ENCODE measurements at places on chromosomes 2 and 18.

- no peak for DNase-seq
Observed at GRCh38 chr2:237862528-237862895, 3.1 kb downstream of the RAMP1 start.

DNA sequence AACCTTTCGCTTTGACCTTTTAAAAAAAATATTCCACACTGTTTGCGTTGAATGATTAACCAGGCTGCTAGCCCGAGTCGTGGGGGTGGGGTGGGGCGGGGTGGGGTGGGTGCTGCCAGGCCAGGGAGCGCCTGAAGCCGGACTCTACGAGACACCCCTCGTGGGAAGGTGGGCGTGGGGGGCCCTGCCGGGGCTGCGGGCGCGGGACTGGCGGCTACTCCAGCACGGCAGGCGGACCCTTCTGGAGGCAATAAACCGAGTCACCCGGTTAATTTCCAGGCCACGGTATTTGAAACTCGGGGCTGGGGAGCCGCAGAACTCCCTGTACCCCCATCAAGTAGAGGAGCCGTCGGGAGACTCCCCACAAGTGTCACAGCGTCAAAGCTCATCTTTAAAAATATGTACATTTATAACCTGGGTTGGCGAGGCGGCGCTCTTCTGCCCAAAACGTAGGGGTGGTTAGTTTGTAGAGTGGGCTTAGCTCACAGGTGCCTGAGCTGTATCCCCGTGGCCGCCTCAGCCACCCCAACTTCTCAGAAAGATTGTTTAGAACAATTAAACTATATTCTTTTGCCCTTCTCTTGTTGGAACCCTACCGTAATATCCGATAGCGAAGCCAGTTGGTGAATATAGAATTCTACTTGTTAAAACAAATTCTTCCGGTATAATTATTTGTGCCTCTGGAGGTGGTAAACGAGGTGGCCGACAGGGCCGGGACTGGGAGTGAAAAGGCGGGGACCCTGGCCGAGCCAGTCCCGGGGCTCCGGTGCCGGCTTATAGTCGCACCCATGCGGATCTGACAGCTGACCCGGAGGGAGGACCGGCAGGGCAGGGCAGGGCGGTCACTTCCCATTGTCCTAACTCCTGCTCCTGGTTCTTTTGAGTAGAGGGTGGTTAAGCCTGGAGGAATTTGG is 1.4 kb downstream of the B3GNT2 start:
- DNase-seq = peak; percentile 12

- no peak for DNase-seq
Observed at GRCh38 chr2:197090742-197091367, 164.3 kb upstream of the PGAP1 start.

- no peak for DNase-seq
Observed at GRCh38 chr2:238493880-238494572, 67.3 kb downstream of the ASB1 start.

- DNase-seq = no peak
Observed at GRCh38 chr18:56199580-56200330, 438.6 kb downstream of the TXNL1 start.

GRCh38 chr2:64234785-64235184 is 90.6 kb upstream of the PELI1 start:
- no peak for DNase-seq

DNA sequence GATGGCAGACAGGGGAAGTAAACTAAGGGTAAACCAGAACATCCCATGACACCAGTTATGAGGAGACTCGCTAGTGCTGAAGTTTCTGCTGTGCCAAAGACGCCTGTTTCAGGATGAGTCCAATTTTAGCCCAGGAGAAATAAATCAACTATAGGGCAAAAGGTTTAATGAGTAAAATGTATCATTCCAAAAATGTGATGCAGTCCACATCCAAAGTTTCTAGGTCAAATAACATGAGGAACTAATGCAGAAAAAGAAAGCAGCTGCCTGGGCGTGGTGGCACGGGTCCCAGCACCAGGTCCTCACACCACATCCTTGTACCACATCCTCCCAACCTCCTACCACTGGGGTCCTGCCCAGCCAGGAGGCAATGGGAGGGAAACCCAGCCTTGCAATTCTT is 126.9 kb upstream of the CTAGE1 start:
- no peak for DNase-seq

DNA sequence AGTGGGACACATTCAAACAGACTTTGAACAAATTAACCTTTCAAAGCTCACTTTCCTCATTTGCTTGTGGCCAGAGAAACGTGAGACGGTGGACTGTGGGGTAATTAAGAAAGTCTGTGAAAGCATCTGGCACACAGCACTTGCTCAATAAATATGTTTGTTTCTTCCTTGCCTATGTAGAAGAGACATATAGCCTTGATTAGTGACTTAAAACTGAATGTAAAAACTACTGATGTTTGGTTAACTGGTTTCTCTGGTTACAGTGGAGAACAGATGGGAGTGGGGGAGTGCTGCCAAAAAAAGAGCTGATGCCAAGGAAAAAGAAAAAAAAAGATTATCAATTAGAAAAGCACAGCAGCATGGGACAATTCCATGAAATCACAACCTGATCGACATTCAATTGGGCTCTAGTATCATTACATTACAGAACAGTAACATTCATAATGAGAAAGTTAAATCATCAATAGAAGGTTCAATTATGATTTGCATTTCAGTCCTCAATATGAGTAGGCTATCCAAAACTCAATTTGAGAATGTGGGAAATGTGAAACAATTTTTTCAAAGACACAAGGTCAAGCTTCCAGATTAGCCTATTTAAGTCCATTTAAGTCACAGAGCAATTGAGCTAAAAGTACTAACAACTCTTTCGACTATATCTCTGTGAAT is 14.7 kb downstream of the CUL3 start:
- DNase-seq = no peak

DNA sequence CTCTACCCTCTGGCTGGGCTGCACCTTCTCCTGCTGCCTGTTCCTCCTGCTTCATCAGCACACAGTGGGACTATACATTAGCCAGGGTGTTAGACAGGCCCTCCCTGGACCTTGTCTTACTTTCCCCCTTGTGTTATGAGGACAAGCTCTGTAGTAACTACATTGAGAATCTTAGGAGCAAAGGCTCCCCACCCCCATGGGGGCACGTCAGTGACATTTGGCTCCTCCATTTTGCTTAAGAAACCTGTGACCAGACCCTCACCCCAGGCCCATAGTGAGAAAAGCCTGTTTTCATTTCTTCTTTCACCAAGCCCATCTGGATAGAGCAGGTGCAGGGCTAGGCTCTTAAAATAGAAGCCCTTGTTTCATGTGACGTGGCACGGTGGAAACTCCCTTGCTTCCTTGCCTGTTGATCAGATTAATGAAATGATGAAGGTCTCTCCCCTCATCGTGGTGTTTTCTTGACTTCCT is 146.7 kb downstream of the RPIA start:
- DNase-seq = no peak

GRCh38 chr2:70123051-70123828 is 36.0 kb downstream of the PCBP1 start:
- no peak for DNase-seq

DNA sequence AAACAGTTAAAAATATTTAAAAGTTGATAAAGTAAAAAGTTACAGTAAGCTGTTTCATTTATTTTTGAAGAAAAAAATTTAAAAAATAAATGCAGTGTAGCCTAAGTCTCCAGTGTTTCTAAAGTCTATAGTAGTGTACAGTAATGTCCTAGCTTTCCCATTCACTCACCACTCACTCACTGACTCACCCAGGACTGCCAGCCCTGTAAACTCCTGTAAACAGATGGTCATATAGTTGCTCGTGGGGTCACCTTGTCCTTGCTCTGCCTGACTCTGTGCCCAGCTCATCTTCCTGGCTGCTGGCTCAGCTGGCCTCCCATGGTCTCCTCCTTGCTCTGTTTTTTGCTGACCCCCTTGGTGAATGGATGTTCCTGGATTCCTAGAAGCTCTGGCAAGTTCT is 180.3 kb downstream of the VAPA start:
- peak; percentile 86 for DNase-seq

GRCh38 chr18:10804126-10804525 is 278.3 kb downstream of the NAPG start:
- no peak for DNase-seq

DNA sequence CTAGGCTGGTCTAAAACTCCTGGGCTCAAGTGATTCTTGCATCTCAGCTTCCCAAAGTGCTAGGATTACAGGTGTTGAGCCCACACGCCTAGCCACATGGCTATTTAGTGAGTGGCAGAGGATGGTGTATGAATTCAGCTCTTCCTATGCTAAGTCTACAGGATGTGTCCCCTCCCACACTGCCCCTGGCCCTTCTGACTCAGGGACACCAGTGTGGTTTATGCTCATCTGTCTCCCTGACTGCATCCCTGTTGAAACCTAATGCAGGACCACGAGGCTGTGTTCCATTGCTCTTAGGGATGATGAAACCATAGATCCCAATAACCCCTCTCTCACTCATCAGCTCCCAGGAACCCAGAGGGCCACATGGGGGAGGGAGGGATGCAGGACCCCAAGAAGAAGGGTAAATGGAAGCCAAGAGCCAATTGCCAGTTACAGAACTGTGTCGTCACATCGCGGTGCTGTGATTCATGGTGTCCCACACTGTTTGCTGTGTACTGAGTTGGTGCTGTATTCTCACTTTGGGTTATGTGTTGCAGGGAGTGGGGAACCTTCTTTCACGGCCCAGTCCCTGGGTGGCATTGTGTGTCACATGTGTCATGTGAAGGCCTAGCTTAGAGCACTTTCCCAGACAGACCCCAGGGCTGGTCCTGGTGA is 102.9 kb upstream of the HAAO start:
- no peak for DNase-seq

- DNase-seq = no peak
Observed at GRCh38 chr2:85770369-85770768, 16.6 kb downstream of the ATOH8 start.

DNA sequence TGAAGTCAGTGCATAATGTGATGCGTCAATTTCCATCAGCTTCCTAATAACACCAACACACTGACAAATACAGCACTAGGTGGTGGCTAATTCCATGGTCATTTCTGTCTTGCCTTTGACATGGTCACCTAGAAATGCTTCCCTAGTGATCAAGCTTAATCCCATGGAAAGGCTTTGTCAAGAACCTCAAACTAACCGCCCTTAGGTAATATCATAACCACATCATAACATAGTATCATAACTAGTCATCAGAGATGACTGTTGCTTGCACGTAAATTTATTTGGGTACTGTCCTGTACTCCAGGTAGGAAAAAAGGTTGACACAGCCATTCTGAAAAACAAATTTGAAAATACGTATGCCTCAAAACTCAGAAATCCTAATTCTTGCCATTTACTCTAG is 471.8 kb downstream of the IRS1 start:
- peak; percentile 82 for DNase-seq

DNA sequence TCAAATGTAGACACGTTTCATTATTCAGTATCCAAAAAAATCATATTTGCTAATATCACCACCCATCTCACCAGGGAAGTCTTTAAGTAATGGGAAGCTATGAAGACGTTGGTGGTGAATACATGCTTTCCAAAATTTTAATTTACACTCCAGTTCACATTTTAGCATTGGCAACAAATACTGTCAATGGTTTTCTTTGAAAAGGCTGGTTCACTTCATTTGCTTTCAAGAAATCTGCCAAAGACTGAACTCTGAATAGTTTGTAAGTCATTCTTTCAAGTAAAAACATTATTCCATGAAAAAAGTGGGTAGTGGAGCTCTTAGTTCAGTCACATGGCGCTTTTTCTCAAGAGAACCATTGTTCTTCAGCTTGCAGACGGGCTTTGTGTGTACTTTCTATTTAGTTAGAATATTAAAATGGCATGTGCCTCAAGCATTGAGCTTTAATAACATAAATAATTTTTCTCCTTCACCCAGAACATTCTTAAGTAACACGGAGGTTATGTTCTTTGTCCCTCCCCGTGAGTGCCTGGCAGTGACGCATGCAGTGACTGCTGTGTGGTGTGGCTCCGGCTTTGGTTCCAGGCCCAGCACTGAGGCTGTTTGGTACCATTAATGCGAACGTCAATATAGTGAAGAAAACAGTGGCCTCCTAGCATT is 300.0 kb upstream of the HDAC4 start:
- no peak for DNase-seq

DNA sequence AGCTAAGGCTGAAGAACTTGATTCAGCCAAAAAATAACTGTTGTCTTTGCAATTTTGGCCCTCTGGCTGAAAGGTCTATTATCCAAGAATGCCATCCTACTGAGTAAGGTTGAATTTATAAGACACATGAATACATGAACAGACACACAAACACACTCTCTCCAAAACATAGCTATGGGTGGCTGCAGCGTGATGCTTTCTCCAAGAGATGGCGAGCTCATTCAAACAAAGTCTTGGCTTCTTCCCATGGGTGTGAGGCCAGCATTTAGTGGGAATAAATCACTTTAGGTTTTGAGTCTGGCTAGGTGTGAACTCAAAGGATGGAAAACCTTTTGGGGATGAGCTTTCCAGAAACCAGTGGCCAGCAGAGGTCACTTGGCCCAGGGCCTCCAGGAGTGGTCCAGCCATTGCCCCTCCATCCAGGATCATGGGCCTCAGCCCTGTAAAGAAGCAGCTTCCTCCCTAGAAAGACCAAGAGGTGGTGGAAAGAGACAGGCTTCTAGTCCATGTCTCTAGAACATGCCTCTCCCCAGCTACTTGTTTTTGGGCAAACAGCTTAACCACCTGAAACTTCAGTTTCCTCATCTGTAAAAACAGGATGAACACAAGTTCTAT is 11.0 kb upstream of the OSR1 start:
- peak; percentile 50 for DNase-seq

GRCh38 chr2:172693529-172694455 is 41.9 kb upstream of the RAPGEF4 start:
- DNase-seq = peak; percentile 43
